ENCODE measurements at places on chromosomes 4 and X.

DNA sequence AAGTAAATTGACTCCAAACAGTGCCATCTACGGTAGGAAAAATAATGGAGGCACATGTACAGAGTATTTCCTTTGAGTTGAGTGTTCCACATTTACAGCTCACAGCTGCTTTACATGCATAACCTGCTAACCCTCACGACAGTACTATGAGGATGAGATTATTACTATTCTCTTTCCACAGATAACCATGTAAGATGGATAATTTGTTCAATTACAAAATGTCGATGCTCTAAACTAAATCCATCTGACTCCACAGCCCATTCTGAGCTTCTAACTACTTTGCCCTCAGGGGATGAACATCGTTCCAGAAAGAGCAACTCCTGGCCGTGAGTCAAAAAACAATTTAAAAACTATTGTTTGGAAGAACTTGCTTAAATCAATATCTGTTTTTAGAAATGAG lies 330.4 kb upstream of the NWD2 start:
- no peak for DNase-seq

GRCh38 chr4:148258535-148258934 lies 183.7 kb downstream of the NR3C2 start:
- DNase-seq = no peak

DNA sequence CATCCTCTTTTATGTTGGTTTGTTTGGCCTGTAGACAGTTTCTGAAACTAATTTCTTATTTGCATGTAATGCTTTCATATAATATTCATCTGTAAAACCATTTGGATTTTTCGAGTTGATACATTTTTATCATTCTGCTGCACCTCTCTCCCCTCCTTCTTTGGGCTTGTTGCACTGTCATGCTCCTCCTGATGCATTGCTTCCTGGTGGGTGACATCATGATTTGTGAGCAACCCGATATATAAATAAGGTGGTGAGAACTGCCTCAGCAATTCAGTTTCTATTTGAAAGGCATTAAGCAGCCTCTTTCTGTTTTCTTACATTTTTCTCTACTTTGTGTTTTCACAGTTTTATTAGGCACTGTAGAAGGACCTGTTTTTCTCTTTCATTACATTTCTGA lies 515.7 kb downstream of the RPA4 start:
- no peak for DNase-seq

- no peak for DNase-seq
Observed at GRCh38 chr4:112183252-112183651, 38.0 kb downstream of the FAM241A start.

- DNase-seq = no peak
Observed at GRCh38 chr4:88108747-88109122, 49.7 kb downstream of the ABCG2 start.

- DNase-seq = no peak
Observed at GRCh38 chr4:10998846-10999245, 314.3 kb upstream of the CLNK start.

DNA sequence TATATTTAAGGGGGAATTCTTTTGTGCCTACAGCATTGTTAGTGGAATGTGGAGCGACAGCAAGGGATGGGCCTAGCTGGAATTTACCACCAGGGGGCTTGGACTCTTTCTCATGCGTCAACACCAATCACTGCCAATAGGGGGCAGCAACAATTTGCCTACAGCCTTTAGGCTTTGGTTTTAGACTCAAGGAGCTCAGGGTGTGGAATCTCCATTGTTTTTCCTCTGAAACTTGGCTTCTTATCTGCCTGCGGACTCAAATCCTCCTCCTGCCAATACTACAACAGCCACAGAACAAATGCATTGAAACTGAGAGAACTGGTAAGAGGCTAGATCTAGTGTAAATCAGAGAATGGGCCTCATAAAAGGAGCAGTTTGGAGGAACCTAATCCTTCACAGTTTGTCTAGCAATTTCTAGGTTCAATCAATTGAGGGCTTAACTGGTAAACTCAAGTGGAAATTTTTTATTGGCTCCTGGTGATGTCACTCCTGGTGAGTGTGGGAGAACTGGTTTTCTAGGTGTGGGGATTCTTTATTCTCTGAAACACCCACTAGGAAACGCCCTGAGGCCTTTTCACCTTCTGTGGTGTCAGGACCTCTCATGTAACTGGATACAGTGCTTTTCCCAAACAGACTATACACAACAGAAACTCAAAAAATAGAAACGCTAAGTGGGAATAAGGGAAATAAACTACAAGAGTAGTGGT lies 27.9 kb upstream of the TMSB4X start:
- no peak for DNase-seq

GRCh38 chrX:44401151-44401550 lies 57.7 kb upstream of the EFHC2 start:
- no peak for DNase-seq

GRCh38 chr4:187256897-187257296 lies 533.2 kb upstream of the FAT1 start:
- DNase-seq = no peak

Measured in stimulated activated CD8-positive, alpha-beta memory T cell treated with anti-CD3 and anti-CD28 coated beads, Interleukin-15, amount 100 ng/mL, for 24 hours (primary cell).